ENCODE measurements at places on chromosomes 7 and 10. TPM values are rescaled to one million over a fixed set of nuclear protein-coding genes. Genes with fewer than 3 reads are reported as not detected.

NCF1 gene
- total RNA-seq: 8.0 TPM

OR6V1 gene
- not detected for total RNA-seq

GRCh38 chr7:120991581-120991980, 3.1 kb downstream of the CPED1 start:
- no peak for DNase-seq

- no peak for DNase-seq
Measured at GRCh38 chr10:95536894-95537541, 24.2 kb downstream of the SORBS1 start.

DNA sequence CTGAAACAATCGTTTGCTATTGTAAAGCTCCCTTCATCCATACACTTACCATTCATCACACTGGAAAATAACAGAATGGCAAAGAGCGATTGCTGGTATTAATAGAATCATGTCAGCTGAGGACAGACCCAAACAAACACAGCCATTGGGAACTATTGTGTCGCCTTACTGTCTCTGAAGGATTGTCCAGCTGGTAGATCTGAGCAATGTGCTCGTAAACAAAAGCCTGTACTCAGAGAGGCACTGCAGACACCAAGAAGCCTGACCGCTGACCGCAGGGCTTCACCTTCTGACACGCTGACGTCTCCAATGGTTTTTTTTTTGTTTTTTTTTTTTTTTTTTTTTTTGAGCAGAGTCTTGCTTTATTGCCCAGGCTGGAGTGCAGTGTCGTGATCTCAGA, 151.0 kb upstream of the FRMD4A start:
- DNase-seq: no peak

Measured in natural killer cell (primary cell).